CD4-positive, CD25-positive, alpha-beta regulatory T cell (primary cell): ENCODE measurements at places on chromosomes 5 and 9.

GRCh38 chr9:133074111-133074651 lies 12.4 kb downstream of the CEL start:
- no peak for DNase-seq

DNA sequence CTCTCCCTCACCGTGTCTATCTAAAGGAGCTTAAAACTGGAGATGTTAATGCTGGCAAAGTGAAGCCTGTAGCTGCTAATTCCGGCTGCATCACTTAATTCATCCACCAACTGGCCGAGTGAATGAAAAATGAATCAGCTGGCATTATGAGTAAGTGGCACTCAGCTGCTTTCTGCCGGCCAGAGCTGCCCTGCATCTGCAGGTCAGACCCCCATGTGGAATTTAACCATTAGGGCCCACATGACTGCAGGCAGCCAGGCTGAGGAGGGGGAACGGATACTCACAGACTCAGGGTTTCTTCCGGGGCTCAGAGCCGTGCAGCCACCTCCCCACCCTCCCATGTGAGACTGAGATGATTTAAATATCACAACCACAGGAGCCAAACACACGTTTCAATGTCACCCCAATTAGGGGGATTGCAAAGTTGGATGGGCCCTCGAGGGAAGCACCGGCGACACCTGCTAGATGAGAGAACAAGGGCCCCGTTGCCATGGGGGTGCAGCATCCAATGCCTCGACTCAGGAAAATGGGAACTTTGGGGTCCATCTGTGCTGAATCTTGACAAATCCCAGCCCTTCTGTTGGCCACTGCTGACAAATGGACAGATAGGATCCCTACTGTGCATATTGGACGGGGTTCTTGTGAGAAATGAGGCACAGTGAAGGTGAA lies 115.6 kb upstream of the ALDH1B1 start:
- DNase-seq = no peak

- DNase-seq = no peak
Measured at GRCh38 chr5:42985129-42986037, 54.7 kb downstream of the ANXA2R start.

GRCh38 chr9:97895695-97896332 lies 26.5 kb downstream of the TRMO start:
- DNase-seq = no peak

DNA sequence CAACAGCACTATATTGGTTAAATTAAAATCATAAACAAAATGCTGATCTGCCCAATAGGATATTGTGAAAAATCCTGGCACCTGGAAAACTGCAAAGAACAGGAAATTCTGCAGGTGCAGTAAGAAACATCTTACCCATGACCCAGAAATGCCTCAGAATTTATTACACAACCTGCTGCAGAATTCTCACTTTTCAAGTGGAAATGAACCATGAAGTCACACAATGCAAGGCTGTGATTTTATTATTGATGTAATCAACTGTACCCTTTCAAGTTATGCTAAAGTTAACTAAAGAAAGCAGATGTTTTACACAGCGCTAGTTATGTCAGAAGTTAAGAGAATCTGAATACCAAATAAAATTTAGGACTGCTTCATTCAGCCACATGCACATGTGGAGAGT lies 6.0 kb downstream of the STRBP start:
- no peak for DNase-seq

GRCh38 chr9:135139366-135139959 lies 52.0 kb downstream of the OLFM1 start:
- DNase-seq = no peak

- no peak for DNase-seq
Measured at GRCh38 chr5:176806137-176806536, 4.2 kb upstream of the UNC5A start.

DNA sequence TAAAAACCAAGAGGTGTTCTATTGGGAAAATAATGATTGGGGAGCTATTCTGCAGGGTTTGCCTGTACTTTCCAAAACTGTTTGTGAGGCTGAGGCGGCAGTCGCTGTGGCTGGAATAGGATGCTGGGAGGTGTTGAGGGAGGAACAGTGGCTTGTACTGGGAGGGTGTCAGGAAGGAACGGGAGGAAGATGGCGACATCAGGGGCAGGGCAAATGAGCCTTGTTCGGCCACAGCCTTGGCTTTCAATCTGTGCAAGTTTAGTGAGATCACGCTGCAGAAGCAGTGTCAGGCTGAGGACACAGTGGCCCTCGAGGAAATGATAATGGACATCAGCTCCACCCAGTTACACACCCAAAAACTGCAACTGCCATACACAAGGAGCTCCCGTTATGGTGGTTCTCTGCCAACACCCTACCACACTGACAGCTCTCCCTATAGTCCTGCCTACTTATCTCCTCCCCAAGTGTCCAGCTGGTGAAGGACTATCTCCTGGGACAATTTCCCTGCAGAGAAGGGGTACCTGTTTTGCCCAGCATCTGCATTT lies 27.3 kb downstream of the KIF2A start:
- DNase-seq = no peak

GRCh38 chr5:7246287-7246686 lies 149.7 kb upstream of the ADCY2 start:
- DNase-seq = no peak

GRCh38 chr5:89106480-89106879 lies 223.5 kb upstream of the MEF2C start:
- no peak for DNase-seq

DNA sequence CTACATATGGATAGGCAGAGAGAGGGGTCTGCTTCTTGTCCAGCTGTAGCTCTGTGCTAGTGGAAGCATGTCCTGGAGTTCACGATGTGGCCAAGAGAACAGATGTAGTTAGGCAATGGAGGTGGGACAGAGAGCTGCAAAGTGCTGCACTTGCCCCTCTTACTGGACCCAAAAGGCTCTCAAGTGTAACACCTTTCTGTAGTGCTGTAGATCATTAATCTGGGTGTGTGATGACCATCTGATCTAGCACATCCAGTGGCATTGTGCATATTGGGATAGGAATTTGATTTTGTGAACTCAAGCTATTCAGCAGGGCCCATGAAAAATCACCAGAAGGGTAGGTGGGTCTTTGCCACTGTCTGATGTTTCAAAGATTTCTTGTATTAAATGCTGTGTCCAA lies 151.4 kb downstream of the KDM4C start:
- no peak for DNase-seq

GRCh38 chr5:27571681-27572080 lies 533.3 kb upstream of the CDH9 start:
- no peak for DNase-seq

- DNase-seq = no peak
Measured at GRCh38 chr9:106799152-106799551, 63.8 kb upstream of the ZNF462 start.

- peak; percentile 15 for DNase-seq
Measured at GRCh38 chr9:35051069-35051967, 21.1 kb downstream of the VCP start.

GRCh38 chr9:124869986-124870560 lies 8.1 kb downstream of the ARPC5L start:
- peak; percentile 57 for DNase-seq

GRCh38 chr9:127832248-127832647 lies 22.2 kb downstream of the ENG start:
- DNase-seq = no peak

GRCh38 chr9:81574405-81574804 lies 114.9 kb downstream of the TLE1 start:
- no peak for DNase-seq

GRCh38 chr9:12775679-12776512 lies 1.1 kb downstream of the LURAP1L start:
- no peak for DNase-seq

DNA sequence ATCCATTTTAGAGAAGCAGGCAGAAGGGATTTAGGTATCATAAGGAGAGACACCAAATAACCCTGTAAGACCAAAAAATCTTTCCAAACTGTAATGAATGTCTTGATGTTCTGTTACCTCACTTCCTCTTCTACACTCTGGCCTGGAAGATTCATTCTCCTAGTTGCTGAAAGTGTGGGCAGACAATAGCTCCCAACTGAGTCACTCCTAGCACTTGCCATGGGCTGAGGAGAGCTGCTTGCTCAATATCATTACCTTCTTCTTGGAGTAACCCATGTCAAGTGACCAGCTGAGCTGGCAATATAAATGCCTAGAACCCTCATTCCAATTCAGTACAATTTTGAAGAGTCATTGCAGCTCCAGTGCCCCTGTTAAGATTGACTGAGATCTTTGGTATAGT lies 1985.5 kb upstream of the CDH6 start:
- DNase-seq = no peak

GRCh38 chr5:10434392-10434791 lies 7.3 kb upstream of the ROPN1L start:
- DNase-seq = no peak

DNA sequence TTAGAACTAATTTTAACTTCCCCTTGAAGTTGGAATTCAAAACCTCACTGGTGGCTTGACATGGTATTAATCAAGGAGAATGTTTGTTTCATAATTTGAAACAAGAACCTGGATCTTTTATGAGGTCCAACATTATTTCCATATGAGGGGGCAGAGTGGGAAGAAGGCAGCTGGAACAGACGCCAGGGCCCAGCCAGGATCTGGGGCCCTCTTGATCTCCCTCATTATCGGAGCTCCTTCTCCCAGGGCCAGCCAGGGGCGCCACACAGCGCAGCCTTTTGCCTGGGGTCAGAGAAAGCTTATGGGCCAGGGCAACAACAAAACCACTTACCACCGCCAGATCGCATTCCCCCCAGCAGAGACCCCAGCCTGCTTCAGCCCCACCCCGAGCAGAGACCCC lies 27.1 kb upstream of the NKD2 start:
- no peak for DNase-seq

DNA sequence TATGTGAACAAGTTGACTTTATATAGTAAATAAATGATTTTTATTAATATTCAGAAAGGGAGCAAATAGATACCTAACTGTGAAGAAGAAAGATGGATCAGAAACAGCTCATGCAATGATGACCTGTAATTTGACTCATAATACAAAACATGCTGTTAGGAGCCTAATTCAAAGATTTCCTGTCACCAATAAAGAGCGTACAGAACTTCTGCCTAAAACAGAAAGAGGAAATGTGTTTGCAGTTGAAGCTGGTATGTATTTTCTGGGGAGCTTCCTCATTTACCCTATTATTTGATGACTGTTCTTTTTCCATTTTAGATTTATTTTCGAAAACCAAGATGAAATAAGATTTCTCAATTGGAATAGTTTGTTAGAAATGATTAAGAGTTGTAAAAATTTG lies 11.4 kb downstream of the YTHDC2 start:
- DNase-seq = peak; percentile 24

- no peak for DNase-seq
Measured at GRCh38 chr5:72226950-72227349, 93.1 kb downstream of the MRPS27 start.

- DNase-seq = no peak
Measured at GRCh38 chr5:15474143-15474719, 25.7 kb upstream of the FBXL7 start.

DNA sequence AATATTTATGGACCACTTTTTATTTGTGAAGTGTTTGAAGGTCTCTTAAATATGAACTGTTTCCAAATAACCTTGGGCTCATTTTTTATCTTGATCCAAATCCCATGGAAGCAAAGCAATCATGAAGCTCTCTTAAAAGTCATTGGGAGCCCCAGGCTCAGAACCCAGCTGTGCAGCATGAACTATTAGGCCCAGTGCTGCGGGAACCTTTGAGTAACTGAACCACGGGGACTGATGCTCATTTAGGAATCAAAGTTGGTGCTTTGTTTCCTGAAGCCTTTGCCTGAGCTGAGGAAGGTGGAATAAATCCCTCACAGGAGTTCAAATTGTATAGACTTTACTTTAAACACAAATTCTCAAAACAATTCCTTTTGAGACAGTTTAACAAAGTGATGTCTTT lies 27.8 kb downstream of the MAT2B start:
- no peak for DNase-seq

- no peak for DNase-seq
Measured at GRCh38 chr9:108963459-108964143, 29.4 kb downstream of the ABITRAM start.

DNA sequence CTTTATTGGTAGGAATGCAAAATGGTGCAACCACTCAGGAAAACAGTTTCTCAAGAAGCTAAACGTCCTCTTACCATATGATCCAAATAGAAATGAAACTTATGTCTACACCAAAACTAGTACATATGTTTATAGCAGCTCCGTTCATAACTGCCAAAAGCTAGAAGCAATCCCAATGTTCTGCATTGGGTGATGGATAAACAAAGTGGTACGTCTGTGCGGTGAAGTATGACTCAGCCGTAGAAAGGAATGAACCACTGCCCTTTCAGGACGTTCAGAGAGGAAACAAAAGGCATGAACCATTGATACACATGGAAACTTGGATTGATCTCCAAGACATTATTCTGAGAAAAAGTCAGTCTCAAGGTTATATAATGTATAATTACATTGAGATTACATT lies 27.6 kb downstream of the HNRNPH1 start:
- no peak for DNase-seq

- peak; percentile 40 for DNase-seq
Measured at GRCh38 chr9:27528076-27528885, 1.3 kb downstream of the MOB3B start.

DNA sequence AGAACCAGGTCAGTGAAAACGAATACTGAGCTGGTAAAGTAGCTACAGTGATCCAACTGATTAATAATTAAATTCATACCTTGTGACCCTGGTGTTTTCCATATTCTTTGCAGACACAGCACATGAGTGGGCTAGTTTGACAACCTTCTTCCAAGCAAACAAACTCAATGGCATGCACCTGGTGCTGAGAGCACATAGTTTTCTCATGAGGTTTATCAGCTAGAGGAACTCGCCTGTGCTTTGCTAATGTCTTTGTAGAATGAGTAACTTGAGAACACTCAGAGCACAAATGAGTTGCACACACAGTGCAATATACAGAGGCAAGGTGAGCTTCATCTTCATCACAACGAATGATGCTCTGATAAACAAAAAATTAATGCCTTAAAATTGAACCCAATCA lies 12.6 kb downstream of the TRIM23 start:
- no peak for DNase-seq

DNA sequence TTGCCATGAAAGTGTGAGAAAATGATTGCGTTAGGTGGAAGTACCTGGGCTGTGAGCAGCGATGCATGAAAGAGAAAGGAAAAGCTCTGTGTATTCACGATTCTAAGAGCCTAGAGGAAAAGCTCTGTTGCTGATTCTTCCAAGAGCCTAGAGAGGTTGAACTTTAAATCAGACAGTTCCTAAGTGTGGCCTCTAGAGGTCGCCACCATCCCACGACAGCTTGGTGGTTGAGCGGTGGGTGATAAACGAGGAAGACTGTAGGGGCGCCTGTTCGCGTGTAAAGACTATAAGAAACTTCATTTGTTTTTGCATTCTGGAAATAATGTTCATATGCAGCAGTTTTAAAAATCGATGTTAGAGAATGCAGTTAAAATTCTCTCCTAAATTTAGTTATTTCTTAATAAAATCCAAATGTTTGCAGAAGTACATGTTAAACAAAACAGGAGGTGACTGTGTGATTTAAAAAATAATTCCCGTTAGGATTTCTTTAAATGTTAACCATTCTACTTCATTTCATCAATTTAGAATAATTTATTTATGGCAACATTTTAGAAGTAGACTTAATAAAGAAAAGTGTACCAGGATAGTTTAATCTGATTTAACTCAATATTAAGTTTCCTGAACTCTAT lies 107.7 kb downstream of the TENT4A start:
- peak; percentile 32 for DNase-seq
